ENCODE measurements at places on chromosomes 3 and 15.

DNA sequence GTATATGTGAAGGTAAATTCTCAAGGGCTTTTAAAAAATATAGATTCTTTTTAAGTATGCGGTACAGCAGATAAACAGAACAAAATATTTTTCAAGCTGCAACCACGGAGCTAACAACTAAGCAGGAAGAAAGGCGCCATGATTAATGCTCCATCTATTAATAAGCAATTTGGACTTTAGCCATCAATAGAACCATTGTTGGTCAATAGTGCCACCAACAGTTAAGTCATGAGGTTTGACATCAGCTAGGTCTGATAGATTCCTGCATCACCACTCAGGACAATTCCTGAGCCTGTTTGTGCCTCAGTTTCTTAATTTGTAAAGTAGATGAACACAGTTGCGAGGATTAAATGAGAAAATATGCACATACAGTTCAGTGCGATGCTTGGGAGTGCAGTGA, 65.1 kb upstream of the FAM3D start:
- DNase-seq, result no peak

DNA sequence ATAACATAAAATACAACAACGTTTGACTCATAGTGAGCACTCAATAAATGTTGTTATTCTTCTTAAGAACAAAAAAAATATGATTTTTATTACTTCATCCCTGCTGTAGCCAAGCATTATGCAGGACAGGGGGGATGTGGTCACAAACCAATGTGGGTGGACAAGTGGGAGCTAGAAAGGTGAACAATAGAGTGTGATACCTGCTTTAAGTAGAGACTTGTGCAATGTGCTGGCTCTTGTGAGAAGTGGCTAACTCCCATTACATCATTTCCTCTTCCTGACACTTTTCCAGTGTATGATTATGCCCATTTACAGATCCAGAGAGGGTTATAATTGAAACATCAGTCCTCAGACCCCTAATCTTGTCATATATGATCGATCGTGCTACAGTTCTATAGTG, 193.6 kb downstream of the UBE2E2 start:
- no peak for DNase-seq

DNA sequence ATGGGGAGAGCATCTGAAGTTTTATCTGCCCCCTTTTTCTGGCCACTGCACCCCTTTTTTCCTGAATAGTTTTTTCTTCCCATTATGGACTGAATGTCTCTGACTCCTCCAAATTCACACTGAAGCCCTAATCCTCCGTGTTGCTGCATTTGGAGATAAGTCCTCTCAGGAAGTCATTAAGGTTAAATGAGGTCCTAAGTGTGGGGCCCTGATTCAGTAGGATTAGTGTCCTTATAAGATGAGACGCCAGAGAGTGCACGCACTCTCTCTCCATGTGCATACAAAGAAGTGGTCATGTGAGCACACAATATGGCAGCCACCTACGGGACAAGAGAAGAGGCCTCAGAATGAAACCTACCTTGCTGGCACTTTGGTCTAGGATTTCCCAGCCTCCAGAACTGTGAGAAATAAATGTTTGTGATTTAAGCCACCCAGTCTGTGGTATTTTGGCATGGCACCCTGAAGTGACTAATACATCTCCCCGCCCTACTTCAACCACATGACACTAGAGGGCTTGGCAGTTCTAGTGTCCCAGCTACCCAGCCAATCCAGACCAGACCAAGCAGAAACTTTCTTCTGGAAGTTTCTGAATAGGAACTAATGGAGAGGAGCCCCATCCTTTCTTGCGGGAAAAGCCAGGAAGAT, 191.3 kb downstream of the PDE8A start:
- no peak for DNase-seq

DNA sequence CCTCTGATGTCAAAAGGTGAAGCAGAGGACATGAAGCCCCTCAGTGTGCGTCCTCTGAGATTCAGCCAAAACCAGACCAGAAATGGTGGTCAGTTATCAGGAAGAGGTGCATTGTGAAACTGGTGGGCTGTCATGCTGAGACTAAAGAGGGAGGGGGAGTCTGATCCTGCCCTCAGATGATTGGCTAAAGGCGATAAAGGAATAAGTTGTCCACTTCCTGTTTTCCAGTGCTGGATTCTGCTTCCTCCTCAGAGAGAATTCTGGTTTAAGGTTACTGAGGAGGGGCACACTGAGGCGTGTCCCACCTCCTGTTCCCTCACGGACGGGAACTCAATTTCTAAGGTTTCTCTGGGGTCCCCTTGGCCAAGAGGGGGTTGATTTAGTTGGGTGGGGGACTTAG, 97.0 kb upstream of the UBE3A start:
- no peak for DNase-seq

DNA sequence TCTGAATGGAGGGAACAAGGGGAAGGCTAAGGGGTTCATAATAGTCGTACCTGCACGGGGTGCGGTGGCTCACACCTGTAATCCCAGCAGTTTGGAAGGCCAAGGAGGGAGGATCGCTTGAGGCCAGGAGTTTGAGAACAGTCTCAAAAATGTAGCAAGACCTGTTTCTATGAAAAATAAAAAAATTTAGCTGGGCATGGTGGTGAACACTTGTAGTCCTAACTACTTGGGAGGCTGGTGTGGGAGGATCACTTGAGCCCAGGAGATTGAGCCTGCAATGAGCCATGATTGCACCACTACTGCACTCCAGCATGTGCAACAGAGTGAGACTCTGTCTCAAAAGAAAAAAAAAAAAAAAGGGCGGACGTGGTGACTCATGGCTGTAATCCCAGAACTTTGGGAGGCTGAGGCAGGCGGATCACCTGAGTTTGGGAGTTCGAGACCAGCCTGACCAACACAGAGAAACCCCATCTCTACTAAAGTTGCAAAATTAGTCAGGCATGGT, 17.9 kb upstream of the HDAC11 start:
- no peak for DNase-seq

DNA sequence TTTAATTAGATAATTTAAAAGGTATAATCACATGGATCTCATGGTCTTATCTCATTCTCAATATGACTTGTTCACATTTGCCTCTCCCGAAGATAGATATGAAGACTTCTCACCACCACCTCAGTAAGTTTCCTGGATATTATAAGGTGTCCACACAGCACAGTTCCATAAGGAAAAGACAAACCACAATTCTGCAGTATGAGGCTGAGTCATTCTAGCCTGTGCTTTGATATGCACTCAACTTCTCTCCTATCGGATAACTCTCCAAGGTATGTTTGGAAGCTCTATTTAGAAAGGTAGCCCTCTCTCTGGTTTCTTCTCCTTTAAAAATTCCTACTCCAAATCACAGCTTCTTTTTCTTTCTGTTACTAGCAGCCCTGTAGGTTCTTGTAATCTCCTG, 612.8 kb downstream of the ZPLD1 start:
- DNase-seq, result no peak

DNA sequence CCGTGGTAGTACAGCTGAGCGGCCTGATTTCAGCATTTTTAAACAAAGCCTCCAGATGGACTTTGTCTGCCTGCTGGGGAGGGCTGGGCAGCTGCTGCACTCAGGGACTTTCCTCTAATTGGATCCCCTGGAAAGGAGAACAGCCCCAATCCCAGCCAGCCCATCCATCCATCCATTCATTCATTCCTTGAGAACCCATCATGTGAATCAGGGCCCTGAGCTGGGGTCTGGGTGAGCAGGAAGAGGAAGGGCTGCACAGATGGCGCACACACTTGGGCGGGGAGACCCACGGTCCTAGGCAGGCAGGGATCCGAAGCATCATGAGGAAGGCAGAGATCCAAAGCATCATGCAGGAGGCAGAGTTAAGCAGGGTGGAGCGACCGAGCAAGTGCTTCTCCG, 45.7 kb downstream of the TPRA1 start:
- no peak for DNase-seq

DNA sequence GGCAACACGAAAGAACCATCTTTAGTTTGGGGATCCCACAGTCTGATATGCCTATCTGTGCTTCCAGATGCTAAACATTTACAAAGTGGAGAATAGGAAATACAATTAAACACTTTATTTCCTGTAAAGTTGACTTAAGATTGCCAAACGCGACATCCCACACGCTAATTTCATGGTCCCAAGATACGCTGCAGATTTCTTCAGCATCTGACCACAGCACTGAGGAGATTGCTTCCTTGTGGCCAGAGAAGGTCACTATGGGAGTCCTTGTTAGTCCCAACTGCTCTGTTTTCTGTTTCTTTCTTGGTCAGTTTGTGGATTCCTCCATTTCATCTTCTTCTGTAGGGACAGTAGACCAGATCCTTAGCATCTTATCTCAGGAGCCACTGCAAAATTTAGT, 43.3 kb downstream of the ASB7 start:
- no peak for DNase-seq

DNA sequence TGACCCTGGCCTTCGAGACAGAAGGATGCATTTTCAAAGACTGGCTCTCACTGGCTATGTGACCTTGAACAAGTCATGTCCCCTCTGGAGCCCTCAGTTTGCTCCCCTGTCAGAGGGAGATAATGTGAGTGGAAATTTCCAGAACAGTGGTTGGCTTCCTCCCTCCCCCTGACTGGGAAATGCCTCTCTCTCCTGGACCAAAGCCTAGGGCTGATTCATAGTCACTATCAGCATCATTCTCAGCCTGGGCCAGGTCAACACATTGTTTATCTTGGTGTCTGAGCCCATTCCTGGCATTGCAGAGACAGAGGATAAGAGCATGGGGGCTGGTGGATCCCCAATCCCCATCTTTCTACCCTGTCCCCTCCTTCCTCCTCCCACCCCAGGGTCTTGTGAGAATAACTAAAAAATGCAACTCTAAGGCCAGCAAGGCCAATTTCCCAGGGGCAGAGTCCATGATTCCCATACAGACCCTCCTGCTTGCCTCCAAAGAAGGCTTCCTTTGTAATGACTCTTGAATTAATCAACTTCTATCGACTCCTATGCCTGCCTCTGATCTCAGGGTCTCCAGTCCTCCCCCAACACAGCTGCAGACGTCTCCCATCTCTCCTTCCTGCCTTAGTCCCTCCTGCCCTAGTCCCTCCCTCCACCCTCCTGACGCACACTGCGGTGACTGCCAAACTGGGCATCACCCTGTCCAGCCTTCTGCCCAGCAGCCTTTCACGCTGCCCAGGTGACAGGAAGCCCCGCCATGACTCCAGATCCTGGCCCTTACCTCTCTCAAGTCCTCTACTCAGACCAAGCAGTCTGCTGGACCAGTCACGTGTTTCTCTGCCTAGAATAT, 35.4 kb upstream of the CORO2B start:
- DNase-seq, result no peak
